Lower lobe of right lung (tissue), 2 donors: ENCODE measurements at places on chromosomes 13 and 19.
A peak's percentile ranks its signal among the peaks of the same experiment; 100 is the strongest.

DNA sequence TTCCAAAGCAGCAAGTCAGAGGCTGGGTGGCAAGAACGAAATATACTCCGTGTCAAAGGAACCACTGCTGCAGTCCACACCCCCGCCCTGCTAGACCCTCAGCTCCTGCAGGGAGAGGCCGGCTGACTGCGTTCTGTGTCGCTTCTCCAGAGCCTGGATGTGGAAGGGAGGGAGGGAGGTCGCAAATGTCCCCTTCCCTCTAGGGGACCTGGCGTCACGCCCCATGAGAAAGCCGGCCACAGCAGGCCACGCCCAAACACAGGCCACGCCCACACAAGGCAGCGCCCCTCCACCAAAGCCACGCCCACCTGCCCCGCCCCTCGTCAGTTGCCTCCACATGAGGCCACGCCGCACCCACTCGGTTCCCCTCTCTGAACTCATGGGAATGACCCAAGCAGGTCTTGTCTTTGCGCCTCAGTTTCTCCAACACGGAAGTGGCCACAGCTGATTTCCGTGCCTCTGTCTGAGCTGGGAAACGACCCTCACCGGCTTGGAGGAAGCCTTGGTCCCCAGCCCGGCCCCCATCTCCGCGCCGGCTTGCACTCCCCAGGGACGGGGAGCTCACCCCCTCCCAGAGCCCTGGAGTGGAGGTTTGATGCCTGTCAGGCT, 38.4 kb upstream of the TCF3 start:
- peak; percentile 71 for DNase-seq

- no peak for DNase-seq
These were observed 9.8 kb downstream of the CBY2 start for GRCh38 chr13:45711951-45712350.

DNA sequence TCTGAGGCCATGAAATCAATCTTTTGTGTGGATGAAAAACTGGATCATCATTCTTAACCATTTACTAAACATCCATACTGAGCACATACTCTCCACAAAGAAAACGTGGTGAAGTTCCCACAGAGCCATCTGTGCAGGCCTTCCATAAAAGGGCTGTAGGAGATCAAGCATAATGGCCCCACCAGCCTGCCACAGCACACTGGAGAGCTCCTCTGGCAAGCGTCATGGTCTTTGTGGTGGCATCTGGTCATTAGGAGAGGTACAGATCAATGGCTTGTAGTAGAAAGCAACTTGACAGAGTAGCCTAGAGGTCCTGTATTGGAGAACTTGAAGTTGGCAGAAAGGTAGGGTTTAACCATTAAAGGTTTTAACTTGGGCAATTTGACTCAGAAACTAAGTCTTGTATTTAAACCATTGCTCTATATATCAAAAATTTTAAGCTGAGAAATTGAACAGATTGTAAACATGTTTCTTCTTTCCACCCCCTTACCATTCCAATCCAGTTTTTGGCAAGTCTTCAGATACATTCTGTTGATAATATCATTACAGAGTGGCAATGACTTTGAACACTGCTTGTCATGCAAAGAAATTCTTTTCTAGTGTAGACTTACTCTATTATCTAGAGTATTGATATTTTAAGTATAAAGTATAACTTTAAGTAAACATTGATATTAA, 128.3 kb downstream of the LMO7 start:
- DNase-seq: no peak

- DNase-seq: no peak
These were observed 166.4 kb downstream of the DCLK1 start for GRCh38 chr13:35964863-35965180.

DNA sequence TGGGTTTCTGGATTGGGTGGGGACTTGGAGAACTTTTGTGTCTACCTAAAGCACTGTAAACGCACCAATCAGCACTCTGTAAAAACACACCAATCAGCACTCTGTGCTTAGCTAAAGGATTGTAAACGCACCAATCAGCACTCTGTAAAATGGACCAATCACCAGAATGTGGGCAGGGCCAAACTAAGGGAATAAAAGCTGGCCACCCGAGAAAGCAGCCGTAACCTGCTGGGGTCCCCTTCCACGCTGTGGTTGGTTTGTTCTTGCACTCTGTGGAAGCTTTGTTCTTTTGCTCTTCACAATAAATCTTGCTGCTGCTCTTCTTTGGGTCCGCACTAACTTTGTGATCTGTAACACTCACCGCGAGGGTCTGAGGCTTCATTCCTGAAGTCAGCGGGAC, 37.3 kb downstream of the LIG4 start:
- no peak for DNase-seq

GRCh38 chr19:1361601-1362386, 21.9 kb upstream of the NDUFS7 start:
- DNase-seq: no peak

DNA sequence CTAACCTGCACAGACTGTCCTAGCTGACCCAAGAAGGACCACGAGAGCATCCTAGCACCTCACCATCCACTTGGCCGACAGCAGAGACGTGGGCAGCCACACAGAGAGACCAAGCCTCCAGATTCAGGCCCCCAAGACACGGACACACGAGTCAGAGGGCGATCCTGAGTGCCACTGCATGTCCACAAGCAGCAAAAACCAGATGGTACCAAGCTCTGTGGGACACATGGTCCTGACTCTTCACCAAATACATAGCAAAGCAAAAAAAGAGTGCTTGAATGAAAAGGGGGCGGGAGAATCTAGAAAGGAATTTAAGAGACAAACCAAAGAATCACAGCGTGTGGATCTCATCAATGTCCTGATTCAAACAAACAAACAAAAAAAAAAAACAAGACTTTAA, 45.2 kb downstream of the MLLT1 start:
- no peak for DNase-seq

DNA sequence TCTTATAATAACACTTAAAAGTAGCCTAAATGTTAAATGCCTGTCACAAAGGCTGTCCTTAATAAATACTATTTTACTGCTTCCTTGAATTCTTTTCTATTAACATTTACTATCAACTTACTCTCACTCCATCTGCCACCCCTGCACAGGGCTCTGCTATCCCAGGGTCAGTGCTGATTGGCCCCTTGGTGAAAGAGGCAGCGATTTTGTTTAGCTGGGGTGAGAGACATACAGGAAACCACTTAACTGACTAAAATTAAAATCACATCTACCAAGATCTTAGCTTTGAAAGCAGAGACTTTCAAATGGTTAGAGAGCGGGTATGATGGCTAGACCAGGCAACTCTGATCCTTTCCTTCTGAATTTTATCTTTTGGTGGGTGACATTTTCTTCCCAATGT, 149.9 kb upstream of the HTR2A start:
- DNase-seq: no peak

DNA sequence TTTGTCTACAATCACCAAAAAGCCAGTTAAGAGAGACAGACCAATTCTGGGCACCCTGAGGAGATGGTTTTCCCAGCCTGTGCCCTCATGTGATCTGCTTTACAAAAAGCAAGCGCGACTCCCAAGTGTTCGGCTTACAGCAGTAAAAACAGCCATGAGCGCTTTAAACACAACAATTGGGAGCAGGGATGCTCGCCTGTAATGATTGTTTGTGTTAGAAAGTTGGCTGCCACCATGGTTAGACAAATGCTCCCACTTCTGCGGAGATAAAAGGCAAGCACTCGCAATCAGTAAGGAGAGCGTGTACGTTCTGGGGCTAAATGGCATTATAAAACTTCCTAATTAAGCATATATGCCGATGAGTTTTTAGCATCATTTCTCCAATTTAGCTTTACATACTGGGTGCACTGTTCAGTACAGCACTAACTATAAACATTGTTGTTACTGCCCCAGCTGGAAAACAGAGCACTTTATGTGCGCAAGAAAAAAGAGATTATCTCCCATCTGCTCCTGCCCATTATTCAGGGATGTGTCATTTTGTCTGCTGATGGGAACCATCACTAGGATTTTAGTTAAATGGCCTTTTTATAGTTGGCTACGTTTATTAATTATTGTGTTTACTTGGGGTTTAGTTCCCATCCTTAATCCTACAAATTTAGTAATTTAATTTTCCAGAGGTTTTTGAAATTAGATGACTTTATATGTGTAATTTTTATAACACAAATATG, 309.3 kb upstream of the MAB21L1 start:
- DNase-seq: no peak

- DNase-seq: no peak
These were observed 67.0 kb upstream of the STARD13 start for GRCh38 chr13:33352526-33352925.

- DNase-seq: no peak
These were observed 174.6 kb upstream of the LSM14A start for GRCh38 chr19:33997690-33998089.
